ENCODE measurements at places on chromosomes 4 and X. TPM values are rescaled to one million over a fixed set of nuclear protein-coding genes. Genes with fewer than 3 reads are reported as not detected.

- H3K4me1 ChIP-seq, result peaks cover 9% of the 10 kb centered on the region
- H3K27ac ChIP-seq, result no peak overlapping the region
- no peak for DNase-seq
- no peak overlapping the region for H3K4me3 ChIP-seq
- H3K27me3 ChIP-seq, result no peaks in the 10 kb centered on the region
Measured at GRCh38 chr4:18441676-18442075, 420.1 kb upstream of the LCORL start.

- H3K36me3 ChIP-seq, result no peaks in the 10 kb centered on the region
- DNase-seq, result no peak
Measured at GRCh38 chr4:11669156-11669555, 240.5 kb upstream of the HS3ST1 start.

DNA sequence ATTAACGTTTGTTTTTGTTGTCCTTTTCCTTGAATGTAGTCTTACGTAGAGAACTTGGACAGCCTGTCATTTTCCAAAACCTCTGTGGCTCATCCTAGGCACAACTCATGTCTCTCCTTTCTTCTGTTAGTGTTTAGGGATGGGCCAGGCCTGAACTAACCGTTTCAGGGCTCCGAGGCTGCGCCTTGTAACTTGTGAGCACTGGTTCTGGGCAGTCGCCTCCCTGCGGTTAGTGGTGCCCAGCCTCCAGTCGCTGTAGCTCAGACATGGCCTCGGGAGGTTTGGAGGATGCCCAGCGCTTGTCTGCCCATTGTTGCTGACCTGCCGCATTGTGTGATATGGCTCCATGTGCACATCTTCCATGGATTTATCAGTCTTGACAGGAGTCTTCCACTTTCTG lies 32.8 kb downstream of the TMEM131L start:
- H3K4me3 ChIP-seq, result no peak overlapping the region
- no peaks in the 10 kb centered on the region for H3K4me1 ChIP-seq
- no peaks in the 10 kb centered on the region for H3K27me3 ChIP-seq
- no peak overlapping the region for H3K27ac ChIP-seq
- no peak for DNase-seq

- no peaks in the 10 kb centered on the region for H3K36me3 ChIP-seq
- no peak for DNase-seq
- H3K27ac ChIP-seq, result no peak overlapping the region
- H3K4me3 ChIP-seq, result no peak overlapping the region
- peaks cover 15% of the 10 kb centered on the region for H3K27me3 ChIP-seq
Measured at GRCh38 chr4:24262616-24263015, 321.7 kb downstream of the DHX15 start.

DNA sequence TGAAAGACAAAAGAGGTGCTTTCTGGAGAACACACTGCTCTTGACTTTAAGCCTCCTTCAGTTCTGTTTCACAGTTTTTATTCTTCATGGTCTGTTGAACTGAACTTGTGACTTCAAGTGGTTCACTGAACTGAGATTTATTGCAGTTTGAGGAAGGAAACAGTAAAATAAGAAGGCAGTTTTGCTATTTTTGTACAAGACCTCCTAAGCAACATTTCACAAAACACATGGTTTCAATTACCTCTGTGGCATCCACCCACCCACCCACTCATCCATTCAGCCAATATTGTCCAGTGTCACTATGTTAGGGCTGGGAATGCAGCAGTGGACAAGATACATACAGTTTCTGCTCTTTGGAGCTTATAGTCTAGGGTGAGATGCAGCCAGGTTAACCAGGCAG lies 131.3 kb downstream of the IL1RAPL2 start:
- no peak overlapping the region for H3K4me3 ChIP-seq
- H3K36me3 ChIP-seq, result no peaks in the 10 kb centered on the region
- H3K27me3 ChIP-seq, result no peaks in the 10 kb centered on the region
- no peak overlapping the region for H3K27ac ChIP-seq
- no peak for DNase-seq

DNA sequence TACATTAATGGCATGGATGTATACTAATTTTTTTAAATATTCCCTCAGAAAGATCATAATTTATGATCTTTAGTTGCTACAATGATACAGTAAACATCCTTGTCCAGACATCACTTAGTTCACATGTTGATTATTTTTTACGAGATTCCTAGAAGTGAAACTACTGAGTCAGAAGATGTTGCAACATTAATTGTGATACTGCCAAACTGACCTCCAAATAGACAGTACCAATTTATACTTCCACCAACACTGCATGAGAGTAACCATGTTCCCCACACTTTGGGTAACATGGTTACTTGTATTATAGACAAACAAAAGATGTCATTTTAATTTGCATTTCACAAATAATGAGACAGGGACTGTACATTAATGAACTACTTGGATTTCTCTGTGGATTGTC lies 19.6 kb downstream of the RCHY1 start:
- H3K27me3 ChIP-seq, result no peaks in the 10 kb centered on the region
- no peaks in the 10 kb centered on the region for H3K4me1 ChIP-seq
- peaks cover 26% of the 10 kb centered on the region for H3K36me3 ChIP-seq
- H3K4me3 ChIP-seq, result no peak overlapping the region

DNA sequence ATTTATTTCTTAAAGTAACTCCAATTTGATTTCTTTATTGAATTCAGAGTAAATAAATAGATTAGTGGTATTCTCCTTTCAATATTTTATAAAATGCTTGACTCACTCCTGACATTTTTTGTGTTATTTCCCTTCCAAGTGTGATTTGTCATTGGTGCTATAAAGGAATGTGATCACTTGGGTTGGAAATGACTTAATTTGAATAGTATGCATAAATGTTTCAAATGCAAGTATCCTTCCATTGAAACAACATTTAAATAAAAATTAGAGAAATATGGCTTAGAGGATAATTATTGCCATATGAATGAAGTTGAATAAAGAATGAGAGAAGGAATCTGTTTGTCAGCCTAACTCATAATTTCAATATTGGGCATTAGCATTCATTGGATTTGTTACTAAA lies 182.7 kb downstream of the PABPC4L start:
- no peaks in the 10 kb centered on the region for H3K27me3 ChIP-seq
- H3K4me1 ChIP-seq, result no peaks in the 10 kb centered on the region
- no peak overlapping the region for H3K27ac ChIP-seq
- no peaks in the 10 kb centered on the region for H3K36me3 ChIP-seq

DNA sequence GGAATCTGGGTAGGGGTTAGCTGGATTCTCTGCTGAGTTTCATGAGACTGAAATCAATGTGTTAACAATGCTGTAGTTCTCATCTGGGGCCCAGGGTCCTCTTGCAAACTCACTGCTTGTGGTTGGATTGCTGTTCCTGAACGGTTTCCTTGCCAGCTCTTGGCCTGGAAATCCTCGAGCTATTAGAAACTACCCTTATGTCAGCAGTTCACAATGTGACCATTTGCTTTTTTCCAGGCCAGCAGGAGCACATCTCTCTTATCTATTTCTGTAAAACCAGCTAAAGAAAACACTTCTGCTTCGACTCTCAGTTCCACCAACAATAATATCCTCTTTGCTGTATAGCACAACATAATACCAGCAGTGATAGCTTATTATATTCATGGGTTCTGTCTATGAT lies 140.1 kb upstream of the TRAM1L1 start:
- H3K4me3 ChIP-seq, result no peak overlapping the region
- DNase-seq, result no peak
- H3K27ac ChIP-seq, result no peak overlapping the region

Gene ATP2B3
- 0.11 TPM for total RNA-seq

Gene SUPT20HL2
- not detected for total RNA-seq

Gene BRS3
- total RNA-seq, result 0.10 TPM

Gene KIT
- 20.9 TPM for total RNA-seq

Gene ITIH6
- total RNA-seq, result not detected
